ENCODE measurements at places on chromosomes 6 and 20. TPM values are rescaled to one million over a fixed set of nuclear protein-coding genes. Genes with fewer than 3 reads are reported as not detected.

The ASXL1 gene
- total RNA-seq: 35.3 TPM

The TREM2 gene
- total RNA-seq: not detected

The LAMA4 gene
- 511 TPM for total RNA-seq

The SLC44A4 gene
- total RNA-seq: not detected

The SEL1L2 gene
- not detected for total RNA-seq

The MAP3K5 gene
- total RNA-seq: 5.9 TPM

The HLA-E gene
- total RNA-seq: 122 TPM

The IPCEF1 gene
- not detected for total RNA-seq
